ENCODE measurements at places on chromosomes 5 and 9. TPM values are rescaled to one million over a fixed set of nuclear protein-coding genes. Genes with fewer than 3 reads are reported as not detected.

The IGIP gene
- total RNA-seq = 2.0 TPM

The S1PR3 gene
- total RNA-seq = 2.2 TPM

The SLC46A2 gene
- total RNA-seq = not detected

The IL5 gene
- not detected for total RNA-seq

The FGF1 gene
- total RNA-seq = under 0.01 TPM

The IFNB1 gene
- total RNA-seq = not detected

The MZB1 gene
- 0.22 TPM for total RNA-seq

The ZNF883 gene
- 0.22 TPM for total RNA-seq

Measured in lung microvascular endothelial cell (primary cell).